ENCODE measurements at places on chromosomes 6 and 20.
A peak's percentile ranks its signal among the peaks of the same experiment; 100 is the strongest.

DNA sequence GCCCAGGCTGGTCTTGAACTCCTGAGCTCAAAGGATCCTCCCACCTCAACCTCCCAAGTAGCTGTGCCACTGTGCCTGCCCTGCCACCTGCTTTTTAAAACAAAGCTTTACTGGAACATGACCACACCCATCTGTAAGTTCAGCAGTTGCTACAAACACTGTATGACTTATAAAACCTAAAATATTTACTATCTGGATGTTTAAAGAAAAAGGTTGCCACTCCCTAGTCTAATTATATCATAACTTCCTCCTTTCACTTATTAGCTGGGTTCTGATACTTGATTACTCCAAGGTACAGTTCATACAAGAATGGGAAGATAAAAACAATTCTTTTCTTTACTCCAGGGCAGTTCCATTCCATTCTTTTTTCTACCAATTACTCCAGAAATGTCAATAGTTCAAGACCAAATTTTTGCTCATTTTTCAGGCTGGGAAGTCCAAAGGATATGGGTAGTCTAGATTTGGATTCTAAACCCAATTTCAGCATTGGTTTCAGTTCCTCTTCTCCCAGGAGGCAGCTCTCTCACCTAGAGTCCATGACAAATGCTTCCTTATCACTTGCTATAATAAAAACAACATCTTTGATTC lies 63.1 kb downstream of the SEC63 start:
- DNase-seq: no peak

GRCh38 chr6:11278207-11278559 lies 45.7 kb upstream of the NEDD9 start:
- peak; percentile 49 for DNase-seq

DNA sequence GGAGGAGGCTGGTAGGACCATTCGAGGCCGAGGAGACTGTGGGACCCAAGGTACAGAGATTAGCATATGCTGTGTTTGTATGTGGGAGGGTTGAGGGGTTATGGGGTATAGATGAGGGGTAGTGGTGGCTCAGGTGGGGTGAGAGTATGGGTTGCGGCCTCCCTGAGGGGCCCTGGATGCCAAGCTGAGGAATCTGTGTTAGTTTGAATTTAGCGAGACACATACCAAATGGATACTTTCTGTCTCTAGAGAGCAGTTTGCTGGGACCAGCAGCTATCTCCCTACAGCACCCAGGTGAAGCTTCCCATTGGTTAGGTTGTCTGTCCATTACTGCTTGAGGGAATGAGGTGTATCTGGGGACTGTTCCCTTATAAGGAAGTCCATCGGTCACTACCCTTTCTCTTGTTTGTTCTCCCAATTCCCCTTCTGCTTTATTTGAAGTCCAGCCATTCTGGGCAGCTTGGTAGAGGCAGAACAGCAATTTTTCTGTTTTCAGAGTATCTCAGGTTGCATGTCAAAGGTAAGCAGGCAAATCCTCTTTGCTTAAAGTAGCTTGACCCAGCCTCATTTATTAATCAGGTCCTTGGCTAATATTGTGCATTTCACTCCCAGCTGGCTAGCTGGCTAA lies 15.2 kb downstream of the CHMP4B start:
- no peak for DNase-seq

- no peak for DNase-seq
These were observed 801.9 kb downstream of the QKI start for GRCh38 chr6:164216368-164216767.

Measured in stimulated activated naive CD4-positive, alpha-beta T cell treated with Interleukin-2 at 50 U/mL for 16 hours (primary cell).